Left renal pelvis (tissue), 4 donors: ENCODE measurements at places on chromosomes 11 and 22. TPM values are rescaled to one million over a fixed set of nuclear protein-coding genes. Genes with fewer than 3 reads are reported as not detected.
A peak's percentile ranks its signal among the peaks of the same experiment; 100 is the strongest.

The GP1BB gene
- polyA plus RNA-seq, result 1.6 TPM

The TOP3B gene
- polyA plus RNA-seq, result 18.3 TPM

The OTOG gene
- polyA plus RNA-seq, result 0.27 TPM

The PATE4 gene
- not detected for polyA plus RNA-seq

The ACTN3 gene
- 0.27 TPM for polyA plus RNA-seq

The SPI1 gene
- 3.6 TPM for polyA plus RNA-seq

GRCh38 chr11:95714843-95715776 lies 74.5 kb downstream of the FAM76B start:
- no peak for DNase-seq

GRCh38 chr11:79344753-79345294 lies 96.0 kb downstream of the TENM4 start:
- no peak for DNase-seq

- DNase-seq, result no peak
Measured at GRCh38 chr22:37760152-37760551, 47.6 kb upstream of the GCAT start.

- DNase-seq, result no peak
Measured at GRCh38 chr11:69425444-69425843, 56.0 kb upstream of the LINC01488 start.

GRCh38 chr22:50261615-50262459 lies at the start of gene MAPK12:
TSS of gene MAPK12 (minus strand) at chr22:50261683. CDS start at chr22:50261509, 174 bp downstream.
- no peak for DNase-seq

DNA sequence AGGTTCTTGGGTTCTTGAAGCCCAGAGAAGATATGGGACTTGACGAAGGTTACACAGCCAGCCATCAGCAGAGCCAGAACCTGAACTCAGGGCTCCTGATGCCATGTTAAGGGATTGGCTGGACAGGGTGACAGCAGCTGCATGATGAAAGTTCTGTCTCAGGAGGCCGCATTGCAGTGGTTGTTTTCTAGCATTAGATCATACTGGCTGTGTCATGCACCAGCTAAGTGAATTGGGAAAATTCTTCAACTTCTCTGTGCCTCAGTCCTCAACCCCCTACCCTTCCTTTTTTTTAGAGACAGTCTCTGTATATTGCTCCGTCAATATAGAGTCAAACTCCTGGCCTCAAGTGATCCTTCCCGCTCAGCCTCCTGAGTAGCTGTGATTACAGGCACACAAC lies 5.4 kb upstream of the LTBP3 start:
- no peak for DNase-seq

DNA sequence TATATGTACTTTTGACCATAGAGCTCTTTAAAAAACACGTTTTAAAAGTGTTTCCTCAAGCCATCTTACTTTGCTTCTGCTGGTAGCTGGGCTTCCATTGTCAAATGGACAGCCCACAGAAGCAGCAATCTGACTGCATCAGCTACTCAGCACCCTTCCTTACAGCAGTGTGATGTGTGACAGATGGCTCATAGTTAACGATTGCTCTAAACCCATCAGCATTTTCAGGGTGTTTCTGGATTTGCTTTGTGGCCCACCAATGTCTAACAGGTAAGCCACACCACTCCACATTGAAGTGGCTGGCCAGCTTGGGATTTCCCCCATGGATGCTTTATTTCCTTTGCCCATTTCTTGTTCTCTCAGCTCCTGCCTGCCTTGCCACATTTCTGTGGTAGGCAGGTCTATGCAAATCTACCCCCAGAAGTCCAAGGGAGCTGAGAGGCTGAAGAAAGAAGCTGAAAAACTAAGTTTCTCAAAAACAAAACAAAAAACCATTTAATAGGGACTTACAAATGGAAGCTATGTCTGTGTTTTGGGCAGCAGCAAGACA lies 7.3 kb upstream of the FAR1 start:
- DNase-seq, result no peak

DNA sequence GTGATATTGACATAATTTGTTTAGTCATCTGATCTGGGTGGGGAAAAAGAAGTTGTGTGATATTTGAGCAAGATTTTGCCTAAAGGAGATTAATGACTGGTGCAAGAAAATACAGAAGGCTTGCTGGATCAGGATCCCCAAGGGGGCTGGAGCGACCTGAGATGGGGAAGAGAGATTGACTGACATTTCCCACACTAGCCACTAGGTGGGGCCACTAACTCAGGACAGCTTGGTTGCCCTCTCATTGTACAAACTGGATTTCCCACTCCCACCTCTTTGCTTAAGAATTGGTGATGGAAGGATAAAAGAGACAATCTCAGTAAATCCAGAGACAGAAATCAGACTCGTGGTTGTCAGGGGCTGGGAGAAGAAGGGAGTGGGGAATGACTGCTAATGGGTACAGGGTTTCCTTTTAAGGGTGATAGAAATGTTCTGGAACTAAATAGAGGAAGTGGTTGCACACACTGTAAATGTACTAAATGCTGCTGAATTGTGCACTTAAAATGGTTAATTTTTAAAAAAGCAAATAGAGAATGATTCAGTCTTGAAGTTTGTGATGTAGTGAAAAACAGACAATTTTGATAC lies 50.7 kb downstream of the CTTN start:
- DNase-seq, result no peak

GRCh38 chr11:16028419-16028818 lies 327.9 kb downstream of the SOX6 start:
- DNase-seq, result no peak

DNA sequence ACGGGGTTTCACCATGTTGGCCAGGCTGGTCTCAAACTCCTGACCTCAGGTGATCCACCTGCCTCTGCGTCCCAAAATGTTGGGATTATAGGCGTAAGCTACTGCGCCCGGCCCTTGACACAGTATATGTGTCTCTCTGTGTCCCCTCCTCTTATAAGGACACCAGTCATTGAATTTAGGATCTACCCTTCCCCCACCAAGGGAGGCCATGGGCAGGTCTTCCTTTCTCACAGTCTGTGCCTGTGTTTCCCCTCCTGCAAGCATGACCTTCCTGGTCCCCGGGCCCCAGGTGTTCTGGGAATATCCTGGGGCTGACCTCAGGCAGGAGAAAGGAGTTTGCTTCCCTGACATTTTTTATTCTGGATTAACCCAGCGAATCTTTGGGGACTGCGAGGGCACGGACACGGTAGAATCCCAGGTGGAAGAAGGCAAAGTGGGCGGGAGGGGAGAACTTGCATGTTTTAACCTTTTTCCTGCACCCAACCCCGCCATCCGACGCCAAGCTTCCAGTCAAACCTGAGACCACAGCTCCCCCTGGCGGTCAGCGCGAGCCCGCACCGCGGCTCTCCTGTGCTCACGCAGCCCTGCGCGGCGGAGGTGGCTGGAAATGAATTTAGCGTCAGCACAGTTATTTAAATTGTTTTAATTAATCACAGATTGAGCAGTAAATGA lies 42.1 kb upstream of the ISX start:
- DNase-seq, result peak; percentile 38

DNA sequence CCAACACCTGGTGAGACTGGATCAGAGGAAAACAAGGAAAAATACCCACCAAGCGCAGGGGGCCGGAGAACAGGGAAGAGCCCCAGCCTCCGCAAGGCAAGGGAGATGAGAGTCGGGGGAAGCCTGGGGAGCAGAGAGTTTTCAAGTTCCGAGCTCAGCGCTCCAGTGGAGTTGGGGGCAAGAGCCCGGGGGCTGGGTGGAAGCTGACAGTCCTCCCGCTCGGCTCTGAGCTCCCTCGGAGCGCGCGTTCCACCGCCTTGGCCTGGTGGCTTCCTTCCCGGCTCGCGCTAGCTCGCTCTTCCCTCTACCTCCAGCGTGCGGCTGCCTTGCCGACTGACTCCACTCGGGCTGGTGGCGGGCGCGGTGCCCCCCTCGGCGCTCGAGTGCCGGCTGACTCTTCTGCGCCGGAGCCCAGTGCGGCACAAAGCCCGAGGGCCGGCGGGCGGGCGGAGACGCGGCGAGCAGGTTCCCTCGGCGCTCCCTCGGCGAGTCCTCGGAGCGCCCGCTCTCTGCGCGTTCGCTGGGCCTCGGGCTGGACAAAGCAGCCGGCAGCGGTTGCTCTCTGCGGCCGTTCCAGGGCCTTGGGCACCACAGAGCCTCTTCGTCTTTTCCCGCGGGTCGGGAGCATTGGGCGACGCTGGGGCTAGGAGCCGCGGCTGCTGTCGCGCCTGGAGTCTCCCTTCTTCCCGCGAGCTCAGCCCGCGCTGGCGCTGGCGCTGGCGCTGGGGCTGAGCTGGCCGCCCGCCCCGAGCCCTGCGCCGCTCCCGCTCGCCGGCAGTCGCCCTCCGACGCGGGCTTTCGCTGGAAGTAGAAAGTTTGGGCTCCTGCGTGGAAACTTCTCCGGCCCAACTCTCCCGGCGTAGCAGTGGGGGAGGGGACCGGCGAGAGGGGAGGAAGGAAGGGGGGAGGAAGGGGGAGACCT lies 1.0 kb downstream of the PAX6 start:
- DNase-seq, result no peak

GRCh38 chr22:37733625-37734401 lies 37.0 kb downstream of the TRIOBP start:
- DNase-seq, result no peak

GRCh38 chr11:85784480-85785265 lies 26.3 kb downstream of the SYTL2 start:
- DNase-seq, result no peak

DNA sequence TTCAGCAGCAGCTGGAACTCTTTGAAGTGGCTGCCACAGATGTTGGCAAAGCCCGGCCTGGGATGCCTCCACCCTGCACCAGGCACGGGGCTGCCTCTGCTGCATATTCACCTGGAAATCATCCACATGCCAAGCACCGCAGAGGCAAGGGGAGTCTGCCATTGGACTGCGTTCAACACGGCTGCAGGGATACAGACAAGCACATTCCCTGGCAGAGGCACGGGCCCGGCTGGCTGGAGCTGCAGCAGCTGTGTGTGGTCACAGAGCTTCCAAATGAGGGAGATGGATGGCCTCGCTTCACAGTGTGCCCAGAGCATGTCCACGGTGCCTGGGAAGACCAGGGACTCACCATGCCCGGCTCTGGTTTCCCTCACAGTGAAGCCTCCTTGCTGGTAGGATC lies 1378.9 kb downstream of the TBC1D22A start:
- no peak for DNase-seq

DNA sequence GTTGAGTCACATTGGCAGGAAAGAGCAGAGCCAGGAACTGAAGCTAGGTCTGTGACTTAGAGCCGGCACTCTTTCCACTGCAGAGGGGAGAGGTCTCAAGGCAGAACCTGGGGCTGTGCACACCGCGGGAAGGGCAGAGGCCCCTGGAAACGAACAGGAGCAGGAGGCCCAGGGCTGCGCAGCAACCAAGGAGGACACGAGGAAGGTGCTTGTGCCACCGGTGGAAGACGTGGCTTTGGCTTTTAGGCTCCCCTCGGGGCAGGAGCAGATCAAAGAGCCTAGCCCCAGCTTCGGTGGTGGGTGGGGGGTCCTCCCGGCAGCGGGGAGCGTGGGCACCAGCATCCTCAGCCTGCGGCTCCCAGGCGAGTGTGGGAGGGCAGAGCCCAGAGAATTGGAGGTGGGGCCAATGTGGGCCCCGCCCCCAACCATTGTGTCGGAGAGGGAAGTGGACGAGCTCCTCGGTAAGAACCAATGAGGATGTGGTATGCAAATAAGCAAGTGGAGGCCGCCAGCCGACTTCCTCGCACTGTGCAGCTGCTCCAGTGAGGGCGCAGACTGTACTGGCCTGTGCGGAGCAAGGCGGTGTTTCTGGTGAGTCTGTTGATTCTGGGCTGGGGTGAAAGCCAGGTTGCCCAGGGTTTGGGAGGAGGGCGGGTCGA lies at the start of gene CCDC116:
TSS of gene CCDC116 (plus strand) at position 524 of the 659 bp plus-strand sequence. CDS start 422 bp downstream, outside the sequence.
- DNase-seq, result no peak

DNA sequence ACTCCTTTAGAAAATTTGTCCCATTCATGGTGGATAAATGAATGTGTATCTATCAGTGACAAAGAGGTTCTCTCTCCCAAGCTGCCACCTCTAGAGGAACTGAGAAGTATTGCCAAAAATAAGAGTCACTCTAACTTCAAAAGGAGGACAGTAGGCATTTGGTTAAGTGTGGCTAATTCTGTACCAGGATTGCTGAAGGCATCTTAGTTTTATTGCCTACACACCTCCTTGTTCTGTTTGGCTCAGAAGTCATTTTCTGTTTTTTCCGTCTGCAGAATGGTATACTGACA lies 189.0 kb upstream of the MPPED2 start:
- no peak for DNase-seq

DNA sequence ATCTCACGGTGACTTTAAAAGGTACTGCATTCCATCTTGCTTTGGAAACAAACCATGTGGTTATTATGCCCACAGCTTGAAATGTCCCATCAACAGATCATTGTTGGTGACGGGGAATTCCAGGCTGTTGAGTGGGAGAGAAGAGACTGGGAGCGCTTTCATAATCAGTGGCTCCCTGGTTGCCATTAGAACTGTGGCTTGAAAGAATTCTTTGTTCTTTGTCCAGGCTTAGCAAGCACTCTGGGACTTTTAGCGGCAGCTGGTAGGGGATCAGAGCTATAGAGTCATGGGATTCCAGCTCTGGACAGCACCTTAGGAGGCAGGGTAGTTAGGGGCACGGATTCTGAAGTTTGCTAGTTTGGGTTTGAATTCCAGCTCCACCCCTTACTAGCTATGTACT lies 22.0 kb downstream of the MMP20 start:
- DNase-seq, result no peak

DNA sequence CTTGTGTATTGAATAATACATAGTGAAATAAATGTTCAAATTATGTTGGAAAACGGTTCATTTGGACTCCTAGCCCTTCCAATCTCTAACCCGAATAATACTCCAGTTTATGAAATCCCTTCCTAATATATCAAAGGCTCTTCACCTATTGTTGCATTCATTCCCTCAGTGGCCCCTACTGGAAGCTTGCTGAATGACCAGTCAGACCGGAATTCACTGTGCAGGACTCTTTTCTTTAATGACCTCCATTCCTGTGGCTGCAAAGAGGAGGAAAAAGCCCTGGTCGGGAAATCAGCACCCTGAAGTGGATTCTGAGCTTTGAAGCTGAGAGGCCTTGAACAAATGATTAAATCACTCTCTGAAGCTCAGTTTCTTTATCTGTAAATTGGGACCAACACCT lies 19.1 kb upstream of the RCN1 start:
- DNase-seq, result no peak

DNA sequence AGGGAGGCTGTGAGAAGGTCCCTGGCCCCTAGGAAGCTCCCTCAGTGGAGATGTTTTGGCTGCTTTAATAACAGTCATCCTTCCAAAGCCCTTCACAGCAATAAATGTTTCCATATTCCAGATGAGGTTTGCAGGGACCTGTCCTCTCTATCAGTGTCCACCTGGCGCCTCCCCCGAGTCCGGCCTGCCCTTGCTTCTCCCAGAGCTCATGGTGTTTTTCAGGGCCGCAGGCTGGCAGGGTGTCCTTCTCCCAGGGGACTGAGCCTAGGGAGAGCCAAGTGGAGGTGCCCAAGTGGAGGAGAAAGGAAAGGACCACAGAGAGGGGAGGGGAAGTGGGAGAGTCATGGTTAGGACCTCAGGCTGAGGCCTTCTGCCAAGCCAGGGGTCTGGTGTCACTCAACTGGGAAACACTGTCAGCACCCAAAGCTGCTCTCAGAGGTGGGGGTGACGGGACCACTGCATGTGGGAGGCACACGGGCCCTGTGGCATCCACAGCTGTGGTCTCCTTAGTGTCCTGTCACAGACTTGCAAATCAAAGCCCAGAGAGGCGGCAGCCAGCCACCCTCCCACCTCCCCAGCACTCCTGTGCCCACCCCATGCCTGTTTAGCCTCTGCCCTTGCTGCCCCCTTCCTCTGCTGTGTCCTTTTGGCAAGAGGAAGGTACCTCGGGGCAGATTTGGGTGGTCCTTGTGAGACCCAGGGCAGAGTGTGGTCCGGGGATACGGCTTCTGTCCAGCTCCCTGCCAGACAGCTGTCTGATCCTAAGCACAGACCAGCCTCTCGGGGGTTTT lies 6.4 kb downstream of the DERL3 start:
- no peak for DNase-seq

GRCh38 chr11:8287703-8288102 lies 24.0 kb upstream of the LMO1 start:
- DNase-seq, result no peak
